ENCODE measurements at places on chromosomes 5 and 9. TPM values are rescaled to one million over a fixed set of nuclear protein-coding genes. Genes with fewer than 3 reads are reported as not detected.

- no peaks in the 10 kb centered on the region for H3K36me3 ChIP-seq
- H3K4me3 ChIP-seq = no peak overlapping the region
- H3K27me3 ChIP-seq = no peaks in the 10 kb centered on the region
- no peak overlapping the region for H3K27ac ChIP-seq
Measured at GRCh38 chr9:114126247-114127060, 27.4 kb upstream of the KIF12 start.

DNA sequence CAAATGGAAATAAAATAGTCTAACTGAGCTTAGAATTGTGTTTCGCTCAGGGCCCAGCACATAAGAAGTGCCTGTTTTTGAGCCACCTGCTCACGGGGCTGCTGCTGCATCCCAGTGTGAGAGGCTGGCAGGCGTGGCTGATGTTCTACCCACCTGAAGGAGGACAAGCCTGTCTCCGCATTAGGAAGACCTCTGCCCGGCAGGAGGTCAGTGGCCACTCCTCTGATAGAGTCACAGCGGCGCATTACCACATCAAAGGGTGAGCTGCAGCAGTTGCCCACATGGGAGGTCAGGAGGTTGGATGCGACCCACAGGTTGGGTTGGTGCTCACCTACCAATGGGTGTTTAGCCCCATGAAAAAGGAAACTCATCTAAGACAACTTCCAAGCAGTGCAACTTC is 3.7 kb upstream of the SLC6A7 start:
- H3K36me3 ChIP-seq = no peaks in the 10 kb centered on the region
- no peak for DNase-seq
- H3K4me3 ChIP-seq = no peak overlapping the region
- H3K27me3 ChIP-seq = peaks cover 22% of the 10 kb centered on the region

DNA sequence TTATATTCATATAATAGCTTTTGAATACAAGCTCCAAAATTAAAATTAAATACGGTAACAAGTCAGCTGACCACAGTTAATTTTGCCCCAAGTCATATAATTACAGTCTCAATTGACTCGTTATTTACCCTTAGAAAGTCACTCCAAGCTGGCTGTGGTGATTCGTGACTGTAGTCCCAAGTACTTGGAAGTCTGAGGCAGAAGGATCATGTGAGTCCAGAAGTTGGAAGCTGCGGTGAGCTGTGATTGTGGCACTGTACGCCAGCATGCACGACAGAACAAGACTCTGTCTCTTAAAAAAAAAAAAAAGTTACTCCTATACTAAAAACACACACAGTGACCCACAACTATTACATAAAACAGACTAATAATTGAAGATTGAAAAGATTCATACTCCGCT is 31.6 kb upstream of the DTWD2 start:
- no peak overlapping the region for H3K4me3 ChIP-seq
- H3K27ac ChIP-seq = no peak overlapping the region
- no peaks in the 10 kb centered on the region for H3K27me3 ChIP-seq
- H3K4me1 ChIP-seq = no peaks in the 10 kb centered on the region
- no peaks in the 10 kb centered on the region for H3K36me3 ChIP-seq
- no peak for DNase-seq

- H3K4me3 ChIP-seq = no peak overlapping the region
- no peaks in the 10 kb centered on the region for H3K27me3 ChIP-seq
- no peaks in the 10 kb centered on the region for H3K36me3 ChIP-seq
- no peaks in the 10 kb centered on the region for H3K4me1 ChIP-seq
- no peak overlapping the region for H3K27ac ChIP-seq
- DNase-seq = no peak
Measured at GRCh38 chr5:21739096-21739495, 1114.0 kb downstream of the CDH12 start.

GRCh38 chr9:130971294-130971849 is 32.3 kb upstream of the FIBCD1 start:
- no peaks in the 10 kb centered on the region for H3K36me3 ChIP-seq
- H3K4me1 ChIP-seq = no peaks in the 10 kb centered on the region
- DNase-seq = no peak
- H3K27ac ChIP-seq = no peak overlapping the region

DNA sequence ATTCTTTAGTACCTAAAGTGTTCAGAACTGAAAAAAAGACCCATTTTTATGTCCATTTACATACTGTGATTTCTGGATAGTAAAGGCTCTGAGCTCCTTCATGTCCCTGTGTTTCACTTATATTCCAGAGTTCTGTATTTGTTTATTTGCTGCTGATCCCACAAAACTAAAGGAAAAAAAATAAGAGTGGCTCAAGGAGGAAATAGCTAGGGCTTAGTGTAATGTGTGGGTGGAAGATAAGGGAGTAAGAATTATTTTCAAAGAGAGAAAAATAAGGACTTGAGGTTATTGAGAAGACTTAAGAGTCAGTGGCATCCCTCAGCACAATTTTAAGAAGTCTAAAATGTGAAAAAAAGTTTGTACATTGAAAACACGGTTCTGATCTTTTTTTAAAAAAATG is 46.0 kb downstream of the ENTREP1 start:
- H3K4me1 ChIP-seq = peaks cover 6% of the 10 kb centered on the region
- H3K4me3 ChIP-seq = no peak overlapping the region
- H3K27me3 ChIP-seq = no peaks in the 10 kb centered on the region
- H3K27ac ChIP-seq = no peak overlapping the region

GRCh38 chr9:19994296-19994695 is 205.5 kb upstream of the SLC24A2 start:
- no peaks in the 10 kb centered on the region for H3K27me3 ChIP-seq
- H3K4me1 ChIP-seq = no peaks in the 10 kb centered on the region
- no peak overlapping the region for H3K4me3 ChIP-seq
- H3K36me3 ChIP-seq = no peaks in the 10 kb centered on the region

DNA sequence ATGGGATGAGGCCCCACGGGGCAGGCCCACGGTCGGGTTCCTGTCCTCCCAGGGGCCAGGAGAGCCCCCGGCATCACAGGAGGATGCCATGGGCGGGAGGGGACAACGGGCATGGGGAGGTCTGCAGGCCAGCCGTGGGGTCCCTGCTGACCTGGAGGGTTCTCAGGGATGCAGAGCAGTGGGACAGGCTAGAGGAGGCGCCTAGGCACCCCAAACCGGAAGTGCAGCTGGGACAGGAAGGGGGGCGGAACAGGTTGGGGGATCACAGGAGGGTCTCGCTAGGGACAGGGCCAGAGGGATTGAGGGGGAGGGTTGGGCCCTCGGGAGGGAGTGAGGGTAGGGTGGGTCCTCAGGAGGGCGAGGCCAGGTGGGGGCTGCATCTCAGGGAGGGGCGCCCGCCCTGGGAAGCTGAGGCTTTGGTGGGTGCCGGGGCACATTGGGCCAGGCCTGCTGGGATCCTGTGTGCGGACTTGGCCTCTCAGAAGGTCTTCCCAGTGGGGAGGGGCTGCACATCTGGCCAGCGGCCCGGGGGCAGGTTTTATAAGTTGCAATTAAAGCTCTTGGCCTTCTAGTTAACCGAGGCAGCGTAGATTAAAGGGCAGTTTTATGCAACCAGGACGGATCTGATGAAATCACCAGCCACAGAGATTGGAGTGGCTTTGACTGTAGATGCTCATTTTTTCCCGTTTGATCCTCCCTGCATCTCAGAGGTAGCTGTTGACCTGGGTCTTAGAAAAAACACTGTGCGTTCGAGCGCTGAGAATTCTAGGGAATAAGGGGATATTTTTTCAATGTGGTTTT is 20.1 kb downstream of the NKD2 start:
- no peak for DNase-seq
- H3K4me1 ChIP-seq = no peaks in the 10 kb centered on the region
- H3K27me3 ChIP-seq = no peaks in the 10 kb centered on the region
- H3K36me3 ChIP-seq = no peaks in the 10 kb centered on the region
- no peak overlapping the region for H3K4me3 ChIP-seq

DNA sequence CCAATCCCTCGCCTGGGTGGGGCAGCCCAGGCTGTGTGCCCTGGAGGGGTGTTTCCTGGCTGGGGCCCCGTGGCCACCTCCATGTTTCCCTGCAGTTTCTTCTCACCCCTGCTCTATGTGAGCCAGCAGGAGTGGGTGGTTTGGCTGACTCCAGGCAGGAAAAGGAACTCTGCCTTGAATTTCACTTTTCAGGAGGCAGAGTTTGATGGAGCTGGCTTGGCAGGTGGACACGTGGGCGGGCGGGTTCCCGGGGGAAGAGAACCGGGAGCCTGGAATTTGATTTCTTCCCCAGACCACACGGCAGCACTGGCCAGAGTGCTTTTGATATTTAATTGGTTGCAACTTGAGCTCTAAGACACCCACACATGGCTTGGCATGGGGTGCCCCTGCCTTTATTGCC is 119.8 kb upstream of the PANK3 start:
- no peak overlapping the region for H3K4me3 ChIP-seq
- no peaks in the 10 kb centered on the region for H3K27me3 ChIP-seq
- no peaks in the 10 kb centered on the region for H3K36me3 ChIP-seq
- DNase-seq = no peak

GRCh38 chr5:143174714-143175398 is 228.6 kb downstream of the NR3C1 start:
- no peak overlapping the region for H3K4me3 ChIP-seq
- H3K27ac ChIP-seq = no peak overlapping the region
- no peak for DNase-seq

DNA sequence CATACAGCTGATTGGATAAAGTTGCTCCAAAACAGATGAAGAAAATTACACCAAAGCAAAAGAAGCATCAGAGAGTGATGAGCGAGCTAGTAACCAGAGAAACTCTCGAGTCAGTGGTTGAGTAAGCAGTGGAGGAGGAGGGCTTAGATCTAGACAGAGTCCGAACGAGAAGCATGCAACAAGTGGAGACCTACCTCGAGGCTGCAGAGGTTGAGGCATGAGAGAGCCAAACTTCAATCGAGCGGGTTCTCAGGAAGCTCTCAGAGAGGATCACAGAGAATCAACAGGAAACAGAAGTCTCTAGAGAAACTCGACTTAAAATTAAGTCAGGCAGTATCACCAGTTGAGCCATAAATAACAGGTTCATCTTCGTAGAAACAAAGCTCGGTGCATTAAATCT is 6.1 kb downstream of the RUSC2 start:
- no peaks in the 10 kb centered on the region for H3K27me3 ChIP-seq
- no peak overlapping the region for H3K4me3 ChIP-seq
- no peak overlapping the region for H3K27ac ChIP-seq
- peaks cover 7% of the 10 kb centered on the region for H3K4me1 ChIP-seq
- no peak for DNase-seq
- no peaks in the 10 kb centered on the region for H3K36me3 ChIP-seq

DNA sequence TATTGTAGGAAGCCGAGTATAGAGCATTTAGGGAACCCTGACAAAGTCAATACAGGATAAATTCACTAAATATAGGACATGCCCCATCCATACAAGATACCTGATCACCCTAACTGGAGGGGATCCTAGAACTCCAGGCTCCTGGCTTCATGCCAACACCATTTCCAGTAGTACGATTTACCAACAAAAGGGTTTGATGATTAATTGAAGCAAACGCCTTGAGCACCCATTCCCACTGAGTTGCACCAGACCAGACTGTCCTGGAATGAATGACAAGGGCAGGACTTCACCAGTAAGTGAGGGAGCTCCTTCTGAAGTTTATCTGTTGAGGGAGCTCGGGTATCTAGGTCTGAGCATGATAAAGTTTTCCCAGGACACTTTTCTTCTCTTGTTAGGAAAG is 327.2 kb upstream of the MSX2 start:
- H3K27ac ChIP-seq = no peak overlapping the region
- peaks cover 16% of the 10 kb centered on the region for H3K27me3 ChIP-seq
- no peak for DNase-seq
- no peak overlapping the region for H3K4me3 ChIP-seq
- no peaks in the 10 kb centered on the region for H3K4me1 ChIP-seq
- no peaks in the 10 kb centered on the region for H3K36me3 ChIP-seq

GRCh38 chr5:146548781-146549449 is 32.9 kb upstream of the GPR151 start:
- no peak overlapping the region for H3K27ac ChIP-seq
- H3K36me3 ChIP-seq = no peaks in the 10 kb centered on the region
- H3K4me1 ChIP-seq = no peaks in the 10 kb centered on the region
- H3K27me3 ChIP-seq = no peaks in the 10 kb centered on the region
- no peak for DNase-seq

PAPPA gene
- 2.9 TPM for total RNA-seq

PAEP gene
- not detected for total RNA-seq

SEMA5A gene
- total RNA-seq = 38.9 TPM
